ENCODE measurements at places on chromosomes 1 and 21.

DNA sequence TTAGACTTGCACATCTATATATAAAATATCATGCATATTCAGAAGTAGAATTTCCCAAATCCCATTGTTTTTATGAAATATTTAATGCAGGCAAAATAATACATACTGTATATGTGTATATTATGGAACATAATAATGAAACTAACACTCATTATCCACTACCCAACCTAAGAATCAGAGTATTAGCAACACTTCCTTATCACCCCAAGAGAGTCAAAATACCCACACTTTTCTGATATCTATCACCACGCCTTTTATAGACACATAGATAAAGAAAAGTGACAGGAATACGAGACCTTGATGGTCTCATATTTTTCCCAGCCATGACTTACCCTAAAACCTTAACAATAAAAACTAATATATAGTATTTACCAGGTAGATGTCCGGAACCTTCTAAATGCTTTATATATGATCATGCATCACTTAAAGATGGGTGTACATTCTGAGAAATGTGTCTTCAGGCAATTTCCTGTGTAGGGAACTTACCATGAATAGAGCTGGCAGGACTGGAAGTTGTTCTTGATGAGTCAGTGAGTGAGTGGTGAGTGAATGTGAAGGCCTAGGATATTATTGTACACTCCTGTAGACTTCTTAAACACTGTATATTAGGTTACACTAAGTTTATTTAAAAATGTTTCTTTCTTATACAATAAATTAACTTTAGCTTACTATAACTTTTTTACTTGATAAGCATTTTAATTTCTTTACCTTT is 45.5 kb downstream of the TNFSF4 start:
- DNase-seq: no peak

- no peak for DNase-seq
Measured at GRCh38 chr1:63690966-63691700, 82.7 kb upstream of the ROR1 start.

DNA sequence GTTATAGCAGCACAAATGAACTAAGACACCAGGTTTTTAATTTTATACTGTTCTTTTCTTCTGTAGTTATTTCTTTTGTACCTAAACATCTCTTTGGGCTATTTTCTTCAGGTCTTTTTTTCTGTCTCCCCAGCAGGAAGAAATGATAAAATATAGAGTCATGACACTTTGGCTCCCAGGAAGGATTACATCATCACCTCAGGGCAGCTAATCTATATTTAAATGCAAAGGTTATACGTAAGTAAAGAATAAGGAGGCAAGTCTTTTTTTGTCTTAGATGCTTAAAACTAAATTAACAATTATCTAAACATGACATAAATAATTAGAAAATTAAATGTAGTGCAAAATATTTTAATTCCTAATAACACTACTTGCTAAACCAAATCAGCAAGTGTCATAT is 57.0 kb downstream of the WARS2 start:
- no peak for DNase-seq

DNA sequence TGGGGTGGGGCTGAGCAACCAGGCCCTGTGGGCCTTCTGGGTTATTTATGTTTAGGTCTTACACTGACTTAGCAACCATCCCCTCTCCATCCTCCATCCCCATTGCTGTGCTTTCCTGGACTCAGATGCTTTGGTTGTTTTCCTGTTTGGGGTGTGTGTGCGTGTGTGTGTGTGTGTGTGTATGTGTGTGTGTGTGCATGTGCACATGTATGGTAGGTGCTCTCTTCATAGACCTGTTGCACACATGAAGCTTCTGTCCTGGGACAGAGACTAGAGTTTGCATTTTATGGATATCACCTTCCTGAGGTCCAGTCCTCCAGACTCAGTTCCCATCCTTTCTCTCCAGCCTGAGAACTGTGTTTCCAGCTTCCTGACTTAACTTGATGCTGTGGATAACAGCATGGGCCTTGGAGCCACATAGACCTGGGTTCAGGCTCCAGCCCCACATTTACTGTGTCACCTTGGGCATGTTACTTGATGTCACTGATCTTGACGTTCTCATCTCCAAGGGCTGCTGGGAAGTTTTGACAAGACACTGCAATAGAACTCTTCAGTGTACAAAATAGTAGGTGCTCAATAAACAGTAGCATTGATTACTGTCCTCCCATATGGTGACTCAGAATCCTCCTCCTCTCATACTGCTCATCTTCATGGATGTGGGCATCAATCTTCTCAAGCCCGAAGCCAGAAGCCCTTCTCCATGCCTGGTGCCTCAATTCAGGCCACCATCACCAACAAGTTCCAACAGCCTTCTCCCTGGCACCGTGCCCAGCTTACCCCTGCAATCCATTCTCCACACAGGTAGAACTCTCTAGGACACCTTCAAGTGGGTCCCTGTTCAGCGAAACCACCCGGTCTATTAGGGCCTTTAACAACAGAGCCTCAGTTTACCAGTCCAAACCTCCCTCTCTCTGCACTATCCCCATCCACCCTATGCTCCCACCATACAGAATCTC is 181.8 kb upstream of the EDN2 start:
- no peak for DNase-seq

DNA sequence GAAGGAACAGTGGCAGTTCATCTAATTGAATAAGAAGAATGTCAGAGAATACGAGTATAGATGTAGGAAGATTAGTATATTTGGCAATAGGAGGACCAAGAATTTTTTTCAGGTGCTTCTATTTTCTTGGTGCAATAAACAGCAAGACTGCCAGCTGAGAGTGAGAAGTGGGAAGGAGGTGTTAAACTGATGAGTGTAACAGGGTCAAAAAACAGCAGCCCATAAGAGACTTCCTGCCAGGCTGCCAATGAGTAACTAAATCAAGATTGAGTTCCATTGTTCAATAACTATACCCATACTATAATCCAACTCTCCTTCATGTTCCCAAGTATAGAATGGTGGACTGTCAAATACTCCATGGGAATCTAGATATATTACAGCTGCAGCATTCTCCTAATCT is 28.7 kb downstream of the LYST start:
- DNase-seq: no peak

GRCh38 chr1:44367944-44368343 is 12.9 kb upstream of the ERI3 start:
- no peak for DNase-seq

DNA sequence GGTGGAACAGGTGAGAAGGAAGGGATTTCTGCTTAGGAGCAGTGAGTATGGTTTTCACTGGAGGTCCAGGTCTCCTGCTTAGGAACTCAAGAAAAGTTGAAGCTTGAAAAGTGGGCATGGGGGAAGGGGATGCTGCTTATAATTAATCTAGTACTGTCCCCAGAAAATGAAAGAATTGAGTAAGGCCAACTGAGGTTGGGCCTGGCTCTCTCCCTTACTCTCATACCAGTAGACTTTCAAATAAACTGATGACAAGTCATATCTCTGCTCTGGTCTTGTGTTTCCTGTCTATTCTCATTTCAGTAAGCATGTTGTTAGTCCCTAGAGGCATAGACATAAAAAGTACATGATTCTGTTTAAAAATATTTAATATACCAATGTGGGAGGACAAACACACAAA is 26.4 kb downstream of the CD48 start:
- DNase-seq: no peak

GRCh38 chr1:100036718-100037655 is 67.2 kb downstream of the SLC35A3 start:
- DNase-seq: no peak

GRCh38 chr1:244970236-244970743 is 105.9 kb upstream of the HNRNPU start:
- DNase-seq: peak; percentile 75

- no peak for DNase-seq
Measured at GRCh38 chr1:10717296-10718082, 79.0 kb downstream of the CASZ1 start.

- DNase-seq: no peak
Measured at GRCh38 chr1:117708323-117709248, 102.7 kb downstream of the TENT5C start.

- DNase-seq: no peak
Measured at GRCh38 chr1:21238141-21238800, 52.0 kb downstream of the ECE1 start.

DNA sequence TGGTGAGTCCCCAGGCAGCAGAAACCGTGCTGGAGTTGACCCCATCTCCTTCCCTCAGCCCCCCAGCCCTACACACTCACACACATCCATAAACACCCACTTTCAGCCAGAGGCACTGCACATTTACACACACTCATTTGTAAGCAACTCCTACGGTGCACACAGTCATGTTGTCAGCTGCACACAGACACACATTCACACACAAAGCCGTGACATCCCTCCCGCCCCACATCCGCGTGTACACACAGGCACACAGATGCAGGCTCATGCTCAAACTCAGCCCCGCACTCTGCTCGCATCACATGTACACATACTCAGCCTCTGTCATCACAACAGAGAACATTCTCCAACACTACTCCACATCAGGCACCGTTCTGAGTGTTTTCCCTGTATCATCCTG is 47.6 kb downstream of the LACTBL1 start:
- DNase-seq: no peak

DNA sequence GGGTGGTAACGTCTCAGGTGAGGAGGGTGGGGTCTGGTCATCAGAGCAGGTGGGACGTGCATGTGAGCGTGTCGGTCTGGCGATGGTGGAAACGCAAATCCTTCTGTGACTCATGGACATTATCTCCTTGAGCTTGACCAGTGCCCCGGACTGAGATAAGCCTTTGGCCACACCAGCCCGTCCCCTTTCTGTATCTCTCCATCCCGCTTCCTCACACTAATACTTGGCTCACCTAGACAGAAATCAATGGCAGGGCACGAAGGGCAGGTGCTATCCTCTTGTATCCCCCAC is 7.9 kb upstream of the AQP10 start:
- no peak for DNase-seq

DNA sequence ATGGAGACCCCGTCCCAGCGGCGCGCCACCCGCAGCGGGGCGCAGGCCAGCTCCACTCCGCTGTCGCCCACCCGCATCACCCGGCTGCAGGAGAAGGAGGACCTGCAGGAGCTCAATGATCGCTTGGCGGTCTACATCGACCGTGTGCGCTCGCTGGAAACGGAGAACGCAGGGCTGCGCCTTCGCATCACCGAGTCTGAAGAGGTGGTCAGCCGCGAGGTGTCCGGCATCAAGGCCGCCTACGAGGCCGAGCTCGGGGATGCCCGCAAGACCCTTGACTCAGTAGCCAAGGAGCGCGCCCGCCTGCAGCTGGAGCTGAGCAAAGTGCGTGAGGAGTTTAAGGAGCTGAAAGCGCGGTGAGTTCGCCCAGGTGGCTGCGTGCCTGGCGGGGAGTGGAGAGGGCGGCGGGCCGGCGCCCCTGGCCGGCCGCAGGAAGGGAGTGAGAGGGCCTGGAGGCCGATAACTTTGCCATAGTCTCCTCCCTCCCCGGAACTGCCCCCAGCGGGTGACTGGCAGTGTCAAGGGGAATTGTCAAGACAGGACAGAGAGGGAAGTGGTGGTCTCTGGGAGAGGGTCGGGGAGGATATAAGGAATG is 505 bp downstream of the LMNA start:
- DNase-seq: peak; percentile 39
